ENCODE measurements at places on chromosomes 7 and 10.

DNA sequence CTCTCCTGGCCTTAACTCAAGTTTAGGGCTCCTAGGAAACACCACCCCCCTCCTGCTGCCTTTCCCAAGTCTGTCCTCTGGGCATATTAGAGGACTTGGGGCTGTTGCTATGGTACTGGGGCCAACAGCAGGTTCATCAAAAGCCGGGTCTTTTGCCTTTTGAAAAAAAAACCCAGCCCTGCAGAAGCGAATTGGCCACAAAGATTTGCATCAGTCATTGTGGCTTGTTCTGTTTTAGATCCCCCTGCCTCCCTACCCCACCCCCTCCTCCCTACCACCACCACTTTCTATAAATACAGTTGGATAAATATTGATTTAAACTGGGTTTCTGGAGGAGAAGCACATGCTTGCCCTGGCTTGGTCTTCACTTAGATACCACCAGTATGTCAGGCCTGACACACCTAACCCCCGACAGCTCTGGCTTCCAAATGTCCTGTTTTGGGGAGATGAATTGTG, 7.0 kb downstream of the MXI1 start:
- no peak for DNase-seq

- no peak for DNase-seq
These were observed 53.1 kb downstream of the VPS41 start for GRCh38 chr7:38855867-38856266.

DNA sequence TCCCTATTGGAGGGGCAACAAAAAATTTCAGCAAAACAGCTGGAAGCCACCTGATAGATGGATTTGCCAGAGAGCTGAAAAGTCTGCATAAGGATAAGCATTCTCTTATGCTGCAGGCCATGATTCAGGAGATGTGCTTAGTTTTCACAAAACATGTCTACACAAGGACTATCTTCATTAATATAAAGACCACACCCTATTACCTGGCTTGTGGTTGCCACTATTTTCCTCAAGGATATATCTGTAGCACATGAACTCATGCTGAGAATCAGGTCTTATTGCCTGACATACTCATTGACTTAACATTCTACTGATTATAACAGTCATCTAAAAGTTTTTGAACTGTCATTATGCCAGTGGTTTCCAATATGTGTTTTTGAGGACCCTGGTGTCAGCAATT, 7.1 kb upstream of the COL17A1 start:
- no peak for DNase-seq

DNA sequence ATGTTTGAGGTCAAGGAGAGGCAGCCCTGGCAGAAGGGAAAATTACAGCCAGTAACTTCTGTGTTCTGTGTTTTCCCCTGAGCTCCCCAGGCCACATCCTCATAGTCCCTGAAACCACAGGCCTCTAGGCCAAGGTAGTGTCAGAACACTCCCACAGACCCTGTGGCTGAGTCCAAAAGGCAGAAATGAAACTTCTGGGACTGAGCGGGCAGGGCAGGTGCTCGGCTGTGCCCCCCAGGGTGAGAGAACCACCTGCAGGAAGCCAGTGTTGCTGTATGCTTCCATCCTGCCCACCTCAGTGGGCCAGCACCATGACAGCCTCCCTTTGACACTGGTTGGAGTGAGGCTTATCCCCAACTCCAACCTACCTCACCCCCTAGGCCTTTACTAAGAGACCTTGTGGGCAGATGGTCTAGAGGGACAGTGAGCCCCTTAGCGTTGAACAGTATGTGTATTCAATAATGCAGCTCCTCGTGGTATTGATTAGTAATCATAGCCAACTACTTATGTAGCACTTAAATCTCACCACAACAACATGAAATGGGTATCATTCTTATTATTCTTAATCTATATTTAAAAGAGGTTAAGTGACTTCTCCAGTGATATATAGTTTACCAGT, 30.3 kb downstream of the PIK3CG start:
- DNase-seq, result no peak

DNA sequence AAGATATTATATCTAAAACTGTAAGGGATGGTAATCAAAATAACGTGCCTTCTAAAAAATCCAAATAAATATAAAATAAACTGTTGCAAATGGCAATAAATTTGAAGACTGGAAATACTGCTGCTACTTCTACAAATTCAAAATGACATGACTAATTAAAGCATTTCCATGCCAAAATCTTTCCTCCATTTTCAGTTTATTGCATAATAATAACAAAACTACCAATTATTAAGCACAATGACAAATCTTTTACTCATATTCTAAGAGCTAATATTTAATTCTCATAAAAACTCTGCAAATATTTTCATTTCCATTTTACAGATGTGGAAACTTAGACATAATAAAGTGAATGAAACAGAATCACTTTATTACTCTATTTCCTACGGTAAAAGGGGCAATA, 38.8 kb upstream of the NEBL start:
- DNase-seq, result no peak

GRCh38 chr7:5452470-5452899, 28.9 kb upstream of the TNRC18 start:
- DNase-seq, result no peak

All from uterus (tissue), 4 donors.